Brain (organoid and tissue), 16 donors: ENCODE measurements at places on chromosomes 11 and 22. TPM values are rescaled to one million over a fixed set of nuclear protein-coding genes. Genes with fewer than 3 reads are reported as not detected.

LRRC10B gene
- polyA plus RNA-seq, result 5.1 TPM

CELSR1 gene
- 1.5 TPM for polyA plus RNA-seq

SULT4A1 gene
- 41.8 TPM for polyA plus RNA-seq

RELA gene
- polyA plus RNA-seq, result 83.9 TPM

CNIH2 gene
- polyA plus RNA-seq, result 146 TPM
